Posterior vena cava (tissue), 2 donors: ENCODE measurements at places on chromosomes 16 and 17. TPM values are rescaled to one million over a fixed set of nuclear protein-coding genes. Genes with fewer than 3 reads are reported as not detected.

The P2RX5 gene
- 2.0 TPM for total RNA-seq

The TOM1L1 gene
- 4.7 TPM for total RNA-seq

The KRT15 gene
- not detected for total RNA-seq

The SMPD3 gene
- 0.19 TPM for total RNA-seq

The TEKT1 gene
- total RNA-seq: not detected

The CD300LB gene
- total RNA-seq: 0.23 TPM

The VAT1L gene
- 0.33 TPM for total RNA-seq

The RCVRN gene
- total RNA-seq: 0.74 TPM

The PPP1R27 gene
- not detected for total RNA-seq

The CA7 gene
- not detected for total RNA-seq

The NUBP1 gene
- 27.1 TPM for total RNA-seq

The OR1F1 gene
- not detected for total RNA-seq

The KRTAP4-6 gene
- not detected for total RNA-seq

The TMEM132E gene
- 0.67 TPM for total RNA-seq

The ASGR1 gene
- total RNA-seq: 1.2 TPM

The NLRC5 gene
- 37.8 TPM for total RNA-seq

The EFCAB5 gene
- total RNA-seq: 0.14 TPM

The MAP2K3 gene
- total RNA-seq: 47.7 TPM

The EVPLL gene
- not detected for total RNA-seq

The CCL11 gene
- total RNA-seq: 0.90 TPM

The PRSS36 gene
- total RNA-seq: 2.9 TPM

The STAT3 gene
- total RNA-seq: 241 TPM

The PRR35 gene
- total RNA-seq: not detected

The MILR1 gene
- total RNA-seq: 18.9 TPM

The RMI2 gene
- 0.67 TPM for total RNA-seq

The ORC6 gene
- 2.0 TPM for total RNA-seq

The TMIGD1 gene
- not detected for total RNA-seq

The GFAP gene
- 0.51 TPM for total RNA-seq

The MYL4 gene
- total RNA-seq: 2.8 TPM

The DLX3 gene
- total RNA-seq: 0.23 TPM

The POLR3K gene
- total RNA-seq: 7.4 TPM

The AATK gene
- total RNA-seq: 4.6 TPM
